ENCODE measurements at places on chromosomes 2 and 18.

DNA sequence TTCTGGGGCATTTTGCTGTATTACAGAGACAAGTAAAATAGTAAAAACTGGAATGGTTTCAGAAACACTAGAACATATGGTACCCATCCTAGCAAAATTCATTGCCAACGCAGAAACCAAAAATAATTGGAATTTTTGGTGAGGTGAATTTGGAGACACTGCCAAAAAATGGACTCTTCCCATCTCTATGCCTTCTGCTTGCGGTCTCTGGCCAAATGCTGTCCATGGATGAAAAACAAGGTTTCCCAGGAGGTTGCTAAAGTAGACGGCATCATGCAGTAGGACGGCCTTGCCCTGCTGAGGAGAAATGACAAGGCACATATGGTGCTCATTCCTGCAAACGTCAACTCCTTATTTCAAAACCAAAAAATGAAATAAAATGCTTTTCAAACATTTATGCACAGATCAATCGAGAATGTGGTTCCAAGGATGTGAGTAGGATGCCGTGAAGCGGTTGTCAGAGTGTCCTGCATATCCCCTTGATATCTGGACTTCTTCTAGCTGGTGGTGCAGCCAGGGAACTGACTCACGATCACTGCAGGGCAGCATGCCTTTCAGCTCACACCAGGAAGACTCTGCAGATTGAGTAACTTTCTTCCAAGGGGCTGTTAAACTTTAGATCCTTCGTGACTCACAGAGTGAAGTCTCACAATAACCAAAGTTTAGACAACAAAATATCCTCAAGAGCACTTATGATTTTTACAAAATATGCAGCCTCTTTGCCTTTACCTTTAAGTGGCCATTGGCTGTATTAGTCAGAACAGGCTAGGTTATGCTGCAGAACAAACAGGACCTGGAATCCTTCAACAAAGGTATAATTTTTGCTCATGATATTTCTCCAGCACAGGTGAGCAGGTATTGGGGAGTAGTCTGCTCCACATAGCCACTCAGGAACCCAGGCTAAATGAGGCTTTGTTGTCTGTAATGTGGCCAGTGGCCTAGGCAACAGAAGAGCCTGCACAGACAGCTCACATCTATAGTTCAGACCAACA is 149.4 kb upstream of the NDUFV2 start:
- no peak for ATAC-seq

GRCh38 chr2:257842-258241 is 6.0 kb downstream of the SH3YL1 start:
- ATAC-seq = no peak

- peak; percentile 92 for ATAC-seq
Measured at GRCh38 chr2:134169788-134170187, 84.1 kb upstream of the MGAT5 start.

DNA sequence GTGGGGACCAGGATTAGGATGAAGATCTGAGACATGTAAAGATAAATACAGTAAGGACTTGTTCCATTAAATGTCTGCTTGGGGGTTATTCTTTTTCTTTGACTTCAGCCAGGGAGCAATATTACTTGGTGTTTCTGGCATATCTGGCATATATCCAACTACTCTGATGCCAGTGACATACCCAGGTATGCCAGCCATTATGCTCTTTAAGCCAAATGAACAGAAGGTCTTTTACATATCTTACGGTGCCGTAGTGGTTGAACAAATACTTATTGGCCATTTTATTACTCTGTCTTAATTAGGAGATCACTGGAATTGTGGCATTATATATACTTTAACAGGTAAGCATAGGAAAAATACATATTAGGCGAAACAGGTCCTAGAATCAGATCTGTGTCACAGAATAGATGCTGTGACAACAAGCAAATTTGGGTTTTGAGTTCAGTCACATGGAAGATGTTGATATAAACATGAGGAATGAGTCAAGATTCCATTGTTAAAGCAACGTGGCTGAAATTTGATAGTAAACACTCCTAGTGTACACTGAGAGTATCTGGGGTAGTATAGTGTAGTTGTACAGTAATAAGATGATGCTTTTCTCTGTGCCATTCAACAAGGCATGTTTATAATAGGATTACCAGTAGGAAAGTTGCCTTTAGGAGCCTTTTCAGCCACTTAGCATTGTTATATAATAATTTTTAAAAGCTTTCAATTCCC is 62.6 kb downstream of the KCTD18 start:
- ATAC-seq = peak; percentile 27

DNA sequence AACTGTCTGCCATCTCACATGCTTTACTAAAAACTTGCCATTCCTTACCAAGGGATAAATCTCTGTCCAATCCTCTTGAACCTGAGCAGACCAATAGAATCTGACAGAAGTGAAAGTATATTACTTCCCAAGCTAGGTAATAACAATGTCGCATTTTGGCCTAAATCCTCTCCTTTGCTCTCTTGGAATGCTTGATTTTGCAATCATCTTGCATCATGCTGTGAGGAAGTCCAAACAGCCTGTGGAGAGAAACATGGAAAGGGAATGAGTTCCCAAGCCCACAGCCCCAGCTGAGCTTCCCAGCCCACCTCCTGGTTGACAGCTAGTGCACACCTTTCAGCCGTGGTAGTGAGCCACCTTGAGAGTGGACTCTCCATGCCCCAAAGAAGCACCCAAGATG is 540.6 kb downstream of the STK39 start:
- no peak for ATAC-seq

GRCh38 chr2:152251211-152251610 is 75.6 kb upstream of the STAM2 start:
- no peak for ATAC-seq

DNA sequence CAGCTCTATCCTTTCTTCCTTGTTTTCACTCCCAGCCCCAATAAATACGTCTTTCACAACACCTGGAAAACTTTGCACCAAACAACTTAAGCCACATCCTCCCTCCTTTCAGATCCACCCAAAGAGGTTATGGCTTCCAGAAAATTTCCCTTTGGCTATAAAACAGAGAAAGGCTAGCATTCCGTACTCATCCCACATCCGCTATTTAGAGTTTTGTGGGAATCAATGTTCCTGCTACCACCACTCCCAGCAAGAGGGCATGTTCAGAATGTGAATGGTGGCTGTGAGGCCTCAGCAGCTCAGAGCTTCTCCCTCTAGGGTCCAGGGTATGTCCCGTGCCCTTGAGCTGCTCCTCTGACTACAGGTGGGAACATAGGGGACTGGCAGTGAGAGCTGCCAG is 214.6 kb downstream of the NCK2 start:
- no peak for ATAC-seq

DNA sequence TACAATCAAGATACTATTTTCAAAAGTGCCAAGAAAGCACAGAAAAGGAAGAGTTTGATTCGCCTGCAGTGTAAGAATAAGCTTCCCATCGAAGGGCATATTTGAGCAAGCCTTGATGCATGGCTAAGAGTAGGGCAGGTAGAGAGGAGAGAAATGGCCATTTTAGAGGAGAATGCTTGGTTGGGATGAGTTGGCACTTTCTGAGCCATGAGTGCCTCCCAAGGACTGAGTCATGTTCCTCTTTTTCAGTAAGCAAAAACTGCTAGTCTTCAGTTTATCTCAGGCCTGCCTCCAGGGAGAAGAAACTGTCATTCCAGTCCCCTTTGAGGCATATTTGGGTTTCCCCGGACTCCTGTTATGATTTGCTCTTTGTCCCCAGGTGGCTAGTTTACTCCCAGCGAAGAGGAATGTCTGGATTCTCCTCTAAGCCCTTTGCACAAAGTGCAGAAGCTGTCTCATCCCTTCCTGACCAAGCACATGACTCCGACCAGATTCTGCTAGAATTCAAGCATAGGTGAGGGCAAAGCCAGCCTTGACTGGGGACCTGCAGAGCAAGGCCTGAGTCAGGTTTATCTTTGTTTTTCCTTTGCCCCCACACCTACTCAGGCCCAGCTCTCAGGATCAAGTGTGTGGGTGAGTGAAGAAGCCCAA is 115.2 kb downstream of the TTC32 start:
- ATAC-seq = peak; percentile 27

DNA sequence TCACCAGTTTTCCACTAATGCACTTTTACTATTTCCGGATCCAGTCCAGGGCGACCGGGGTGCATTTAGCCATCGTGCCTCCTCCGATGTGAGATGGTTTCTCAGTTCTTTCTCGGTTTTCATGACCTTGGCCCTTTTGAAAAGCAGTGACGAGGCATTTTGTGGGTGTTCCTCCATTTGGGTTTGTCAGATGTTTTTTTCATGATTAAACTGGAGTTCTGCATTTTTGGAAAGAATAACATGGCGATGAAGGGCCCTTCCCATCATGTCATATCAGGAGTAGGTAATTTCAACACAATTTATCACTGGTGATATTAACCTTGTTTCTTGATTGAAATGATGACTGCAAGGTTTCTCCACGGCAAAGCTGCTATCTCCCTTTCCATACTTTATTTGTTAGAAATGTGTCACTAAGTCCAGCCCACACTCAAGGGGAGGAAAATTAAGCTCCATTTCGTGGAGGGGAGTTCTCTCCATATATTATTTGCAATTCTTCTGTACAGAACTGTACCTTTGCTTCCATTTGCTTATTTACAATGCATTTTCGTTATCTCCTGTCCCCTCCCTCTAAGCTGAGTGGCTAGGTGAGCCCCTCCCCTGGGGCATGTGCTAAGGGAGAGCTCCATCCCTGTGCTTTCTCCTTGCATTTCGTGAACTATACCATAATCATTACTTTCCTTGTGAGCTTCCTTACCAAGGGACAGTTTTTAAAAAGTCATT is 8.9 kb upstream of the KLF11 start:
- no peak for ATAC-seq

- ATAC-seq = no peak
Measured at GRCh38 chr2:239589270-239589825, 188.5 kb upstream of the HDAC4 start.

DNA sequence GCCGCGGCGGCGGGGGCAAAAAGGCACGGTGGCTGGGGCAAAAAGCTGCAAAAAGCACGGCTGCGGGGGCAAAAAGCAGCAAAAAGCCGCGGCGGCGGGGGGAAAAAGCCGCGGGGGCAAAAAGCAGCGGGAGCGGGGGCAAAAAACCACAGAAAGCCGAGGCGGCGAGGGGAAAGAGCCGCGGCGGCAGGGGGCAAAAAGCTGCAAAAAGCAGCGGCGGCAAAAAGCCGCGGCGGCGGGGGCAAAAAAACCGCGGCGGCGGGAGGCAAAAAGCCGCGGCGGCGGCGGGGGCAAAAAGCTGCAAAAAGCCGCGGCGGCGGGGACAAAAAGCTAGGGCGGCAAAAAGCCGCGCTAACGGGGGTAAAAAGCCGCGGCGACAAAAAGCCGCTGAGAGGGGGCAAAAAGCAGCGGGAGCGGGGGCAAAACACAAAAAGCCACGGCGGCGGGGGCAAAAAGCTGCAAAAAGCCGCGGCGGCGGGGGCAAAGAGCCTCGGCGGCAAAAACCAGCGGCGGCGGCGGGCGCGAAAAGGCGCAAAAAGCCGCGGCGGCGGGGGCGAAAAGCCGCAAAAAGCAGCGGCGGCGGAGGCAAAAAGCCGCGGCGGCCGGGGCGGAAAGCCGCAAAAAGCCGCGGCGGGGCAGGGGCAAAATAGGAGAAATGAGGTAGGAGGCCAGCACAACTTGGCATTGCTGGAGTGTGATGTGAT is 123.4 kb downstream of the ANKRD30BL start:
- ATAC-seq = no peak

- ATAC-seq = no peak
Measured at GRCh38 chr2:118923371-118923770, 18.6 kb upstream of the MARCO start.

- ATAC-seq = no peak
Measured at GRCh38 chr2:172415157-172415864, 12.1 kb upstream of the ITGA6 start.

DNA sequence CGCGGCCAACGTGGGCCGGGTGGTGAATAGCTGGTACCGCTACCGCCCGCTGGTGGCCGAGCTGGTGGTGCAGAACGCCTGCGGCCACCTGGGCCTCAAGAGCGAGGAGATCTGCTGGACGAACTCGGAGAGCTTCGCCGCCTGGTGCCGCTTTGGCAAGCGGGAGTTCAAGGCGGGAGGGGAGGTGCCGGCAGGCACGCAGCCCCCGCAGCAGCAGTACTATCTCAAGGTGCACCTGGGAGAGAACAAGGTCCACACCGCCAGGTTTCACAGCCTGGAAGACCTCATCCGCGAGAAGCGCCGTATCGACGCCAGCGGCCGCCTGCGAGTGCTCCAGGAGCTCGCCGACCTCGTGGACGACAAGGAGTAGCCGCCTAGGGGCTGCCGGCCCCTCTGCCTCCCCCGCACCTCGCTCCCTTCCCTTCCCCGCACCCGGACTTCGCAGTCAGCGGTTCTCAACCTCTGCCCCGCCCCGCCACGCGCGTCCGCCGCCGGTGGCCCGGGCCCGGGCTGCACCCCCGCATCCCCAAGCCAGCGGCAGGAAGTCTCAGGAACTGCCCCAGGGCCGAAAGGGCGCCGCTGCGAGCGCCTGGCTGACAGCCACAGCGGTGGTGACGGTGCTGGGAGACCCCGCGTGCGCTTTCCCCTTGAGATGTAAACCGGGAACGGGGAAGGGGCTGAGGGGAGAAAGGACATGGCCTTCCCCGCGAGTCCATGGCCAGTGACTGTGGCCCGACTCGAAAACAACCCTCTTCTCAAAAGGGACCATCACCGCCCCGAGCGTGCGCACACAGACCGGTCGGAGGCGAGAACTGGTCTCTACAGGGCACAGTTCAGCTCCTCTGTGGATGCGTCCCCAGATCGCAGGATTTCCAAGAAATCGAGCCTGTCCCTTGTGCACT is 2.2 kb downstream of the LRATD1 start:
- ATAC-seq = no peak

DNA sequence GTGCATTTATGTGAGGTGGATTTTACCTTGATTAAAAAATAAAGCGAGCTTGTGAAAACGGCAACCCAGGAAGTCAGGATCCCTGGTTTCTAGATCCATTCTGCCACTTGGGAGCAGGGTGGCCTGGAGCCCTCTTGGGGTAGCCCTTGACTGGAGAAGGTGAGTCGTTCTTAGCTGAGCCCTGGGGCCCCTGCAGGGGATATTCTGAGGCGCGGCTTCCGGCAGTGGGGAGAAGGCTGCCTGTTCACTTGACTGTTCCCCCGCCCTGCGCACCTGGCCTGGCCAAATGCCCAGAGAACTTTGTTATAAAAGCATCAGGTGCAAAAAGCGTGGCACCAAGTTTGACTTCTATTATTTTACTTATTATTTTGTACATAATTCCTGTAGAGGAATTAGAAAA is 221.9 kb downstream of the DYSF start:
- no peak for ATAC-seq

GRCh38 chr2:43472527-43473194 is 123.2 kb downstream of the THADA start:
- ATAC-seq = no peak

- no peak for ATAC-seq
Measured at GRCh38 chr2:230874456-230874855, 9.7 kb downstream of the ITM2C start.

DNA sequence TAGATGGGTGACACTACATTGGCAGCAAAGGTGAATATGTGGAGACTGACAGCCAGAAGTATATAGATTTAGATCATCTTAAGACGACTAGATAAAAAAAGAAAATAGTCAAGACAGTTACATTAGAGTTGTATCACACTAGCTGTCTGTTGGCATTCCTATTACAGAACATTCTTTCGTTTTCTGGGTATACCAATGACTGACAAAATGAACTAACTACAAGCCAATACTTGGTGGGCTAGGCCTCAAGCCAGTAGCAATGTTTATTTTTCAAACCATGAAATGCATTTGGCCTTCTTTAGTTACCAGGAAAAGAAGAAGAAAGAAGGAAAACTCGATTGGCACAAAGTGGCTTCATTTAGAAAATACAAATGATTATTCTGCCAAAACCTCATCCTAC is 944.9 kb upstream of the ZEB2 start:
- no peak for ATAC-seq

- ATAC-seq = no peak
Measured at GRCh38 chr18:13244135-13244534, 25.6 kb downstream of the LDLRAD4 start.
